ENCODE measurements at places on chromosomes 12 and 14.

GRCh38 chr12:126741536-126742240 is 1525.3 kb upstream of the TMEM132C start:
- DNase-seq, result no peak

- DNase-seq, result no peak
Observed at GRCh38 chr12:32440120-32440865, 40.9 kb downstream of the FGD4 start.

GRCh38 chr12:25262389-25263074 is 11.8 kb upstream of the KRAS start:
- DNase-seq, result no peak

DNA sequence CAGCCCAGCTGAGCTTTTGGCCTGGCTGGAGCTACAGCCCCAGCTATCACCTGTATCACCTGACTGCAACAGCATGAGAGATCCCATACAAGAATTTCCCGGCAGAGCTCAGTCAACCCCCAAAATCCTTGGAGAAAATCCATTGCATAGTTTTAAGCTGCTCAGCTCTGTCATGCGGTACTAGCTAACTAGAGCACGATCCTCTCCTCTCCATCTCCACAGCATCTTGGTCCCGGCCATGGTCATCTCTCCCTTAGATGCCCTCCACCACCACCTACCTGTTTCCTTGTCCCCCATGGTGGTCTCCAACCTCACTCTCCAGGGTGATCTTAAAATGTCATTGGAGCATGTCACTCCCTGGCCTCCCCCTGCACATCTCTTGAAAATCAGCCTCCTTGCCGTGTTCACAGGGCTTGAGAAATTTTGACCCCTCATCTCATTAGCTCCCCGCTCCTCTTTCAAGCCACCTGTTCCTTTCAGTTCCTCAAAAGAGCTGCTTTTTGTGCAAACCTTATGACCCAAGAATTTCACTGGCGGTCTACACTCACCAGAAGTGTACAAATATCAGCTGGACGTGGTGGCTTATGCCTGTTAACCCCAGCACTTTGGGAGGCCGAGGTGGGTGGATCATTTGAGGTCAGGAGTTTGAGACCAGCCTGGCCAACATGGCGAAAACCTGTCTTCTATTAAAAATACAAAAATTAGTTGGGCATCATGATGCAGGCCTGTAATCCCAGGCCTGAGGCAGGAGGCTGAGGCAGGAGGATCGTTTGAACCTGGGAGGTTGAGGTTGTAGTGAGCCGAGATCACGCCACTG is 8.1 kb upstream of the CLMN start:
- DNase-seq, result peak; percentile 50

DNA sequence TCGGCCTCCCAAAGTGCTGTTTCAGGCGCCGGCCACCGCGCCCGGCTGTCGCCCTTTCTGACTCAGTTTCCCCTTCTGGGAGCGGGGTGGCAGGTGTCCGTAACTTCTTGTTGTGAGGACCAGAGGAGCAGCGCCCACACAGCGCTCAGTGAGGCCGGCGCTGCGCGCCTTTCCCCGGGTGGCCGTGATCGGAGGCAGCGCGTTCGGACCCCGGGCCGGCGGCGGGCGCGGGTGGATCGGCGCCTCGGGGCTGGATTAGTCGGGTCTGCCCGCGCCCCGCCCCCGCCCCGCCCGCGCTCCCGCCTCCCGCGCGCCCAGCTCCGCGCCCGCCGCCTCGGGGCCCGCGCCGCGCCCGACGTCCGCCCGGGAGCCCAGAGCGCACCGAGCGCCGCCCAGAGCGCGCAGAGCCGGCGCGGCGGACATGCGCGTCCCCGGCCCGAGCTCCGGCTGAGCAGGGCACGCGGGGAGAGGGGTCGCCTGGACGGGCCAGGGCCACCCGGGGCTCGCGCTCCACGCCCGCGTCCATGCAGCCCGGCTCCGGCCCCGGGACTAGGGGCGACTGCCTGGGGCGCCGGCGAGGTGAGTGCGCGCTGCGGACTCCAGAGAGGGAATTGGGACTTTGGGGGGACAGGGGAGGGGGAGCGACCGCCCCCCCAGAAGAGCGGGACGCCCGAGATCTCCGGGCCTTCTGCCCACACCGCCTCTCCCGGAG is 50.6 kb downstream of the LRCOL1 start:
- DNase-seq, result peak; percentile 79

GRCh38 chr14:69593018-69593677 is 18.2 kb upstream of the SUSD6 start:
- no peak for DNase-seq

DNA sequence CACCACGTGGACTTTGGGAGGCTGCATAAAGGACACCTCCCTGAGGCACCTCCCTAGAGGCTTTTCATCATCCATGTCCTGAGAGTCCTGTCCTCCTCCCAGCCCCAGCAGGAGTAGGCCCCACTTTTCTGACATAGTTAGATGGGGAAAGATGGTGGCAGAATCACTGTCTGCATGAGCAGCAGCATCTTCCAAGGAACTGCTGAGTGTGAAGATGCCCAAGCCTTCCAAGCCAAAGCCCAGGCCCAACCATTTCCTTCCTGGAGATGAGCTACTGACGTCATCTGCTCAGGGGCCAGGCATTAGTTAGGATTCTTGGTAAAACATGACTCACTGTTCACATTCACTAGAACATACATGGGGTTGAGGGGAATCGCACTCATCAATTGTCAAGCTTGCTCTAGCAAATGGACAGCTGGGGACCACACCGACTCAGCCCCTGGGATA is 37.3 kb downstream of the VDR start:
- DNase-seq, result no peak

- DNase-seq, result no peak
Observed at GRCh38 chr12:24839268-24839791, 109.6 kb downstream of the BCAT1 start.

GRCh38 chr12:98371419-98371818 is 144.0 kb upstream of the TMPO start:
- DNase-seq, result no peak

DNA sequence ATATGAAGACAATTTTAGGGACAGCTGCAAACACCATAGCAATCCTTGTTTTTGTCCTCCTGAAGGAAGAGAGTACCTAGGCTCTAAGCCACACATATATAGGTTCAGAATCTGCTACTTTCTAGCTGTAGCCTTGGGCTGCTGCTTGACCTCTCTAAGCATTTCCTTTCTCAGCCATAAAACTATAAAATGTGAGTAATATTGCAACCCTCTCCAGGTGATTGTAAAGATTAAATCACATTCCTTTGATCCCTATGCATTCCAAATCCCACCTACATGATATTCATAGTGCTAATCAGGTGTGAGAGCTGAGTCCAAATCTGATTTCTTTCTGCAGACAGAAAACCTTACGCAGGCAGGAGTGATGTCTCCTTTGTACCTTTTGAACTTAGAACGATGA is 913.5 kb downstream of the VRK1 start:
- no peak for DNase-seq

GRCh38 chr12:89417246-89417977 is 65.1 kb upstream of the DUSP6 start:
- DNase-seq, result no peak

DNA sequence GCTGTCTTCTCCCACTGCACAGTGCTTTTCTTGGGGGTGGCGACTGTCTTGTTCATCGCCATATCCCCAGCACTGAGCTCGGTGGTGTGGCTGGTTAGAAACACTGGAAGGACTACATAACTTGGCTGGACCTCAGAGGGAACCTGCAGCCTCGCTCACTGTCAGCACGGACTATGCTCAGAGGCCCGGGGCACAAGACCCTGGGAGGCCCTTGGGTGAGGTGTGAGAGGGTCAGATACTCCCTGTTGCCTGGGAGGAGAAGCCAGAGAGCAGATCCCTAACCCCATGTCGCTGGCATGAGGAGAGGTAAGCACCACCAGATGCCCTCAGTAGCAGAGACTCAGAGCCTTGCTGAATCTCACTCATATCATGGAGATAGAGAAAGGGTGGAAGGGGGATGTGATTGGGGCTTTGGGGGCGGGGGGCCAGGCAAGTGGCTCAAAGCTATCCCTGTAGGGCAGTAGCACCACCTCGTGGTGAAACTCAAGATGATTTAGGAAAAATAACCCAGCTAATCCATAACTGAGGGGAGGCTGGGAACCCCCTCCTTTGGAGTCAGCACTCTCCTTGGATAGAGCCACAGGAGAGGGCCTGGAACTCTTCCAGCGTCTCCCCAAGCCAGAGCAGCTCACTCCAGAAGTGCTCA is 18.7 kb upstream of the HDAC7 start:
- DNase-seq, result no peak

GRCh38 chr12:55712700-55713415 is 3.0 kb upstream of the BLOC1S1 start:
- DNase-seq, result no peak

DNA sequence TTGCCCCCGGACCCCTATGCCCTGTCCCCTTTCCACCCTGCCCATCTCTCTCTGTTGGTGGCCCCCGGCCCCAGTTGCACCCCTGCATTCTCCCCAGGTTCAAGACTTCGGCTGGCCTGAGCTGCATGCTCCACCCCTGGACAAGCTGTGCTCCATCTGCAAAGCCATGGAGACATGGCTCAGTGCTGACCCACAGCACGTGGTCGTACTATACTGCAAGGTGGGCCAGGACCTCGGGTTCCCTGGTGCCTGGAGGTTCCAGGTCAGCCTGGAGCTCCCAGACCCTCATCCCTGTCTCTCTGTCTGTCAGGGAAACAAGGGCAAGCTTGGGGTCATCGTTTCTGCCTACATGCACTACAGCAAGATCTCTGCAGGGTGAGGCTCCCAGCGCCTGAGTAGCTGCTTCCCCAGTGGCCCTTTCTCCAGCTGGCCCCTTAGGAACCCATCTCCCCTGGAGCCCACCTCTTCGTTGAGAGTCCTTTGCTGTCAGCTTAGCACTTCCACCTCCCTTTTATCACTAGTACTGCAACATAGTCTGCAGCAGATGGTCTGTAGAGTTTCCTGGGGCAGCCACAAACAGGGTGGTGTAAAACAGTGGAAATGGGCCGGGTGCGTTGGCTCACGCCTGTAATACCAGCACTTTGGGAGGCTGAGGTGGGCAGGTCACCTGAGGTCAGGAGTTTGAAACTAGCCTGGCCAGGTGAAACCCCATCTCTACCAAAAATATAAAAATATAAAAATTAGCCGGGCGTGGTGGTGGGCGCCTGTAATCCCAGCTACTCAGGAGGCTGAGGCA is 5.8 kb downstream of the TNS2 start:
- no peak for DNase-seq

DNA sequence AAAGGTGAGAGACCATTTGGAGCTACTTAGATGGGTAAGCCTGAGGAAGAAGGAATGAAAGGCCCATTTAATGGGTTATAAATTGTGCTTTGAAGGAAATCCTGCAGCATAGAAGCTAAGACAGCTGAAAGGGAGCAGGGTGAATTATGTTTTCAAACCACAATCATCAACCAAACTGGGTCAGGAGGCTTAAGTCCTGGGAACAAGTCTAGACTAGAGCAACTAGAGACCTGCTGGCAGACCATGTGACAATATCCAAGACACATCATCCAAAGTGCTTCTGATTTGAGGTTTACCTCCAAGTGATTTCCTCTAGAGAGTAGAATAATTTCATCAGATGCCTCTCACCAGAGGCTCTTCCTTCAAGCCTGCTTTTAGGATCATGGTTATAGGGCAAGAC is 53.7 kb downstream of the MAP3K9 start:
- no peak for DNase-seq

DNA sequence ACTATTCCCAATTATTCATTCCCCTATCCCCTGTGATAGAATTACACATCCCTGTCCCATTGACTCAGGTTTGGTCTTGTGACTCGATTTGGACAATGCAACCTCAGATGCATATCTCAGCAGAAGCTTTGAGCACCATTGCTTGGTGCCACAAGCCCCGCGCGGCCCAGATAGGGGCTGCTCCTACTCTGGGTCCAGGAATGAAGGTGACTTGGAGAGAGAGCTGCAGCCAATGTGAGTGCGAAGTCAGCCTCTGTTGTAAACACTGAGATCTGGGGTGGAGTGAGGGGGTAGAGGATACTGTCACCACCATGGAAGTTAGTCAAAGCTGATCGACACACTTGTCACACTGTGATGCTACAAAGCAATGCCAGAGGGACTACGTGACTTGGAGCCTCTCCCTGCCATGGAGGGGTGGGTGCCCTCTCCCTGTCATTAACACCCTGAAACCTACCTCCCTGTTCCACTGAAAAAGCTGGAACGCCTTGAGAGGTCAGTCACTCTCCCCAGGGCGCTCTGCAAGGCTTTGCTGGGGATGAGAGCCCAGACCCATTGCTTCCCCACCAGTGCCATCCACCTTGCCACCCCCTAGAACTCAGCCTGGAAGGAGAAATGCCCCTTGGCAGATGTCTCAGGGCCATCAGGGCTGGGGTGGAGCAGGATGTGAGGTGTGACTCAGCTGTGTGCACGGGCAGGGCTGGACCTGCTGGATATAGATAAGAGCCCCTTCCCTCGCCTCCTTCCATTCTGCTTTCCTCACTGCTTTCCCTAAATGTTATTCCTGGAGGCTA is 6.6 kb upstream of the PLEK2 start:
- DNase-seq, result no peak

GRCh38 chr12:59059088-59059935 is 139.0 kb upstream of the LRIG3 start:
- DNase-seq, result no peak

GRCh38 chr14:94633121-94633520 is 20.9 kb downstream of the SERPINA3 start:
- DNase-seq, result no peak

DNA sequence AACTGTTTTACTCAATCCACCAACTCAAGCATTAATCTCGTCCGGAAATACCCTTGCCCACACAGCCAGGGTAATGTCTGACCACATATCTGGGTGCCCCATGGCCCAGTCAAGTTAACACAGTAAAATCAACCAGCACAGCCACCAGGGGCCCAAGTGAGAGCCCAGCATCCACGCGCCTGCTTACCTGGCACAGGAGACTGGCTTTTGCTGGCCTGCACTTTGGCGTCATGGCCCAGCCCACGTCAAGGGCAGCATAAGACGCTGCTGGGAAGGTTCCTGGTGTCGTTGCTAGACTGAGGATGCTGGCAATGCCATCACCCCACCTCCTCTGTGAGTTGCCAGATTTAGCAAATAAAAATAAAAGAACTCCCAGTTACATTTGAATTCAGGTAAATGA is 53.6 kb upstream of the BCL11B start:
- no peak for DNase-seq

- DNase-seq, result no peak
Observed at GRCh38 chr12:52629281-52630007, 11.1 kb upstream of the KRT73 start.

- DNase-seq, result no peak
Observed at GRCh38 chr12:113186666-113187325, 1.3 kb downstream of the RITA1 start.

GRCh38 chr14:101843665-101844064 is 82.2 kb downstream of the PPP2R5C start:
- DNase-seq, result no peak

DNA sequence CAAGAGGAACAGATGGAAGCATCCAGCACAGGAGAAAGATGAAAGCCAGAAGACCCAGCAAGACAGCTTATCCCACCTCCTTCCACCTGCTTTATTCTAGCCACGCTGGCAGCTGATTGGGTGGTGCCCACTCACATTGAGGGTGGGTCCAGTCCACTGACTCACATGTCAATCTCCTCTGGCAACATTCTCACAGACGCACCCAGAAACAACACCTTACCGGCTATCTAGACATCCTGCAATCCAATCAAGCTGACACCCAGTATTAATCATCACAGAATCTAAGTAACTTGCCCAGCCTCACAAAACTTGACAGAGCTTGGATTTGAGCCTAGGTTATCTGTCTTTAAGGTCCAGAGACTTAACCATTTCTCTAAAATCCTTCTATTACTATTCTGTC is 208.9 kb downstream of the PAH start:
- no peak for DNase-seq
